ENCODE measurements at places on chromosomes 1 and 21. TPM values are rescaled to one million over a fixed set of nuclear protein-coding genes. Genes with fewer than 3 reads are reported as not detected.

Gene FOXE3
- not detected for total RNA-seq

Gene LYPLA2
- total RNA-seq: 35.8 TPM

Gene CFAP74
- not detected for total RNA-seq

Gene LCE2B
- not detected for total RNA-seq

Gene CD53
- not detected for total RNA-seq

Gene EFNA3
- total RNA-seq: 0.53 TPM

Gene HAO2
- not detected for total RNA-seq

Gene OLFM3
- not detected for total RNA-seq

Gene GNG4
- not detected for total RNA-seq

Gene GBP5
- under 0.01 TPM for total RNA-seq

Gene RIPPLY3
- not detected for total RNA-seq

Gene SRM
- 17.6 TPM for total RNA-seq

Gene LRRC7
- not detected for total RNA-seq

Gene LRRC53
- total RNA-seq: not detected

Gene AADACL3
- total RNA-seq: not detected

Gene AMPD1
- total RNA-seq: not detected

Gene EXO1
- 6.3 TPM for total RNA-seq

Gene PUSL1
- total RNA-seq: 16.8 TPM

Gene LPAR3
- 0.13 TPM for total RNA-seq

Gene PADI2
- under 0.01 TPM for total RNA-seq

Gene GJA8
- total RNA-seq: not detected

Gene OR2M3
- total RNA-seq: not detected

Gene SPRR2F
- total RNA-seq: not detected

Gene IGSF5
- total RNA-seq: not detected

Gene CLIC6
- 0.13 TPM for total RNA-seq

Gene NR5A2
- 0.12 TPM for total RNA-seq

Gene NGF
- 7.7 TPM for total RNA-seq

Gene ETNK2
- 0.37 TPM for total RNA-seq

Gene CHI3L1
- 0.06 TPM for total RNA-seq

Gene LACTBL1
- not detected for total RNA-seq

Gene MORN1
- 7.5 TPM for total RNA-seq

Gene BARHL2
- not detected for total RNA-seq

Gene GPR161
- total RNA-seq: 13.2 TPM
